Activated gamma-delta T cell treated with Interleukin-2 at 50 U/mL for 16 hours (primary cell): ENCODE measurements at places on chromosomes 2 and 18.

GRCh38 chr2:176202491-176202890 is 14.0 kb downstream of the HOXD1 start:
- DNase-seq: no peak

DNA sequence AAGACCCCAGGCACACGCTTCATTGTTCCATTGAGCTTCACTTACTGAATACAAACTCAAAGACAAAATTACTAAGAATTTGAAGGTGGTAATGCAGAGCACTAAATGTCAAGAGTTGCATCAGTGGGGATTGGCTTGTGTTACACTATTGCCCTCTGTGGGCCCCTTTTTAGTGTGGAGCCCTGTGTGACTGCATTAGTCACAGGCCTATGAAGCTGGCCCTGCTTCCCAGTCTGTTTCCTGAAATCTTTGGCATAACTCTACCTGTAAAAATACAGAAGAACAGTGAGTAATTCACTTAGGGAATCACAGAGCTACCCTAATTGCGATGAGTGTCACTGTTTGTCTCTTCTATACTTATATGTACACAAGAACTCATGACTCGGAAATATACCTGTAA is 40.0 kb upstream of the STPG4 start:
- no peak for DNase-seq

DNA sequence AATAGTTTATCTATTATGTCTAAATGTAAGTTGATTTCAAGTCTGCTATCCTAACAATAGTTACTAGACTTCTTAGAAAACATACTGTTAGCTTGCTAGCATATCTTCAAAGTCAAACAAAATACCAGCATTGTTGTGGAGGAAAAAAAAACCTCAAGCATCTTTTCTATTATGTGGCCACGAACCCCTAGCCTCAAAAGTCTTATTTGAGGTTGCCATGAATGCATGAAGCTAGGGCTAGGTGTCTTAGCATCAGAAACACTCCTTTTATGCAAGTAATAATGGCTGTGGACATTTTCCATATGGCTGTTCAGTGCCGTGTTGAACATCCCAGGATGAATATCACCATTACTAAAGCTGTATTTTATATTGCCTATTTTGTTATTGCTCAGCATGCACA is 86.6 kb upstream of the OTX1 start:
- no peak for DNase-seq

DNA sequence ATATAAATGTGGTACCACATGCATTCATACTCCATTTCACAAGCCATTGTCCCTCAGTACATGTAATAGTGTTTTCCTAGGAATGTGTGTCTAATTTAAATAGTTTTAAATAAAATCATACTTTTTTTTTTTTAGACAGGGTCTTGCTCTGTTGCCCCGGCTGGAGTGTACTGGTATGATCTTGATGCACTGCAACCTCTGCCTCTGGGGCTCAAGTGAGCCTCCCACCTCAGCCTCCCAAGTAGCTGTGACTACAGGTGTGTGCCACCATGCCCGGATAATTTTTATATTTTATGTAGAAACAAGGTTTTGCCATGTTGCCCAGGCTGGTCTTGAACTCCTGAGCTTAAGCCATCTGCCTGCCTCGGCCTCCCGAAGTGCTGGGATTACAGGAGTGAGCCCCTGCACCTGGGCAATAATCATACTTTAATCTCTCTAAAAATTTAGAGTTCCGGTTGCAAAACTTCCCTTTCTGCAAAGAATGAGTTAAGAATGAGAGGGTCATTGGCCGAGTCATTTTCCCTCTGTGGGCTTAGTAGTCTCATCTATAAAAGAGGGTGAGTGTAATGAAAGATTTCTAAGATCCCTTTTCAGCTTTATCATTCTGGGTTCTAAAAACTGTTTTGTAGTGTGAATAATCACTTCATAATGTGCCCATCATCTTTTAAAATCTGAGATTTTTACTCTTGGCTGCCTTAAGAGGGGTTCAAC is 116.0 kb upstream of the PELI1 start:
- DNase-seq: no peak

GRCh38 chr18:23538870-23539269 is 35.6 kb downstream of the RMC1 start:
- no peak for DNase-seq

GRCh38 chr2:26270373-26270772 is 25.6 kb downstream of the HADHB start:
- DNase-seq: no peak

GRCh38 chr2:223020971-223021675 is 30.9 kb upstream of the KCNE4 start:
- DNase-seq: no peak

DNA sequence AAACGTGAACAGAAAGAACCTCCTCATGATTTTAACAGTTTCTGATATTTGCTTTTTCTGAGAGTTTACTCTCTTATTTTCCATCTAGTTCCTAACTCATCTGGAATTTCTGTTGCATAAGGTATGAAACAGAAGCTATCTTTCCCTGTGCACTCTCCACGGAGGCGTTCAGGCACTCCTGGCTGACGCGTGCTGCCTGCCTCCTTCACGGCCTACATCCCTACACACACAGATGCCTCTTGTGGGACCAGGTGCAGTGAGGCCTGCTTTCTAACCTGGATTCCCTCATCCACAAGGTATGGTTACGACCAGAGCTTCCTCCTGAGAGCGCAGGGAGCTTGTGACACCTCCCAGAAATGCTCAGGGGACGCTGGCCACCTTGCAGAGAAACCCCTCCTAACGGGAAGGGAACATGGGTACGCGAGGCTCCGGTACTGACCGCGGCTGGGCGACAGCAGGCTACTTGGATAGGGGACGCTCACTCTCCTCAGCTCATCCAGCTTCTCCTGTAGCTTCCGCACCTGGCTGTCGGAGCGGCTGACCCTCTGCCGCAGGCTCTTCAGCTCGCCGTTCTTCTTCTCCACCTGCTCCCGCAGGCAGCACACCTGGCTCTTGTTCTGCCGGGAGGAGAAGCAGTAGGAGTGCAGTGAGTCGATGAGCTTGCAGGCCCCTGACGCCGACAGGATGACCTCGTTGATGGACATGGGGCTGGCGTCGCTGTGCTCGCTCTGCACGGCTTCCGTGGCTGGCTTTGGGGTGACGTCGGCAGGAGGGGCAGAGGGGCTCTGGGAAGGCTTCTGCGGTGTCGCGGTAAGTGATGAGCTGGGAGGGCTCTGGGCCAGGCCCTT is 4.3 kb downstream of the THAP4 start:
- DNase-seq: no peak

DNA sequence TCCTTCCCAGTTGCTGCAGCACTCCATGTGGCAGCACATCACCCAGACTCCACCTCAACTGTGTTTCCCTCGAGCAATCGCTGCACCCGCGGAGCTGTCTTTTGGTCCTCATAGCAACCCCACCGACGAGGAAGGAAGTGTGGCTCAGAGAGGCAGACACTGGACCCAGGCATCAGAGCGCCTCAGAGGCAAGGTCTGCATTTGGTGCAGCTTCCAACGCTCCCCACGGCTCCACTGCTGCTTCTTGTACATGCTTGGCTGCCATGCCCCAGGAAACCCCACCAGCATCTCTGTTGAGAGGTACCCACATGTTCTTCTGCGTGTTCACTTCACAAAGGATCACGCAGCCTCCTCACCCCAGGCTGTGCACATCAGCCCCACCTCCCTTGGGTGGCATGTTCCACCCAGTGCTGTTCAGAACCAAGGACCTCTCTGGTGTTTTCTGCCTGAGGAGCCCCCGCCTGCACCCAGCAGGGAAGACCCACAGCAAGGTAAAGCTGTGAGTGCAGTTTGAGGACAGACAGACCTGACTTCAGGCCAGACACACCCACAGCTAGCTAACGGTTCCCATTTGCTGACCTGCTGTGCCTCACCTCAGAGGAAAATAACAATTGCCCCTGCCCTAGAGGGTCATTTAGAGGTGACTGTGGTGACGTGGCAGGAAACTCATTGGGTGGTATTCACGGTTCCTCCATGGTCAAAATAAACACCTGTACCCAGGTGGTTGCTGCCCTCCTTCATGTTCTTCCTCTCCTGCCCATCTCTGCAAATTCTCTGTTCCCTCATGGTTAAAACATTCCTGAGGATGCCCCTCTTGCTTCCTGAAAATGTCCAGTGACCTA is 326.3 kb upstream of the MYT1L start:
- no peak for DNase-seq

DNA sequence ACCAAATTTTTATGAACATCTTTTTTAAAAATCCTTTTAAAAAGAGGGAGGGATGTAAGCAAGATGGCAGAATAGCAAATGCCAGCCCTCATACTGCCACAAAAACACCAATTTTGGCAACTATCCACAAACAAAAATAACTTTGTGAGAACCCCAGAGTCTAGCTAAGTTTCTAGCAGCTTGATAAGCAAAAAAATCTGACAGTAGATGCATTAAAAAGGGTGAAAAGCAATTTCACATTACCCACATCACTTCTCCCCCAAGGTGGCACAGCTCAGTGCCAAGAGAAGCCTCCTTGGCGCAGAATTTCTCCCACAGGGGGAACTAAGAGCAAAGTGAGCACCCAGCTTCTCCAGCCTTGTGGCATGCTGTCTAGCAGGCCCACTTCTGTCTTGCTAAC is 74.6 kb downstream of the L3MBTL4 start:
- no peak for DNase-seq

DNA sequence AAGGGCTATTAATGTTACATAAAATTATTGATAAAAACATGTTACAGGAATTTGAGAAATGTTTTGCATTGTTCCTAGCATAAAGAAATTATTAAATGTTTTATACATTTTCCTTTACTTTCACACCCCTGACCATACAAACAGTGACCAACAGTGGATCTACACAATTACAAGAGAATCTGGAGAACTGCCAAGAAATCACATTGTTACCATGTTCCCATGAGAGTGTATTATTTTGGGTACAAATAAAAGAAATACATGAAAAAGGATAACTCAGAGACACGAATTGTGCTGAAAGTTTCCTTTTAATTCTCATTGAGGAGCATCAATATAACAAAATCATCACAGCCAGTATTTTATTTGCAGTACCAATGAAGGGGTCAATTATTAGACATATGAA is 150.1 kb downstream of the WDPCP start:
- no peak for DNase-seq

DNA sequence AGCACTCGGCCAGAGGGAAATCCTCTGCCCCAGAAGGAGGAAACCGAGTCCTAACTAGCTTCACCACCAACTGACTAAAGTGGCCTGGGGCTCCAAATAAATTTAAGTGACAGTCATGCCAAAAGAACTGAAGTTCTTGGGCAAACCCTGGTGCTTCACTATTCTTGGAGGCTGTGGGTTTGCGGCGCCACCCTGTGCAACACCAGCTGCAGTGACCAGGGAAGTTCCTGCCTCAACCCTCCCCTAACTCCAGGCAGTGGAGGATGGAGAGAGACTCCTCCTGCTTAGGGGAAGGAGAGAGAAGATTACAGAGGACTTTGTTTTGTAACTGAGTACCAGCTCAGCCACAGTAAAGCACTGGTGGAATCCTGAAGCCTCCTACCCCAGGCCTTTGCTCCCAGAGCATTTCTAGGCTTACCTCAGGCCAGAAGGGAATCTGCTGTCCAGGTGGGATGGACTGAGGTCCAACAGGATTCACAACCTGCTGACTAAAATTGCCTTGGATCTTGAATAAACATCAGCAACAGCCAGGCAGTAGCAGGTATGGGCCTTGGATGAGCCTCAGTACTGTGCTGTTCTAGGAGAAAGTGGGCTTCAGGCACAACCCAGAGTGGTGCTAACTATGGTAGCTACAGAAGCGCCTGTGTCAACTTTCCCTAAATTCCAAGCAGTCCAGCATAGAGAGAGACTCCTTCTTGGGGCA is 29.4 kb upstream of the BMP10 start:
- no peak for DNase-seq

DNA sequence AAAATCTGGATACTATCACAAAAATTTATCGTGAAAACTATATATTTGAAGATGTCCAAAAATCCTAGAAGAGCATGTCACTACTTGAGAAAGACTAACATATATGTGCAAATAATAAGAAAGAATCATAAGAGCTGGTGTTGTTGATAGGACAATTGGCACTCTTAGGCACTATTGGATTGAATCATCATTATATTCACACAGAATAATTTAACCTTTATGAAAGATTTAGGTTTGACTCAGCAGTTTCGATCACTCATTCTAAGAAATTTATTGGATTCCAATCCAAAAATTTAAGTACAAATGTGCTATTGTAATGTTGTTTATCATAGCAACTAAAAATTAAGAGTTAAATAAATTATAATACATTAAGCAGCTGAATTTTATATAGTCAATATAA is 503.6 kb downstream of the SPAG16 start:
- no peak for DNase-seq

DNA sequence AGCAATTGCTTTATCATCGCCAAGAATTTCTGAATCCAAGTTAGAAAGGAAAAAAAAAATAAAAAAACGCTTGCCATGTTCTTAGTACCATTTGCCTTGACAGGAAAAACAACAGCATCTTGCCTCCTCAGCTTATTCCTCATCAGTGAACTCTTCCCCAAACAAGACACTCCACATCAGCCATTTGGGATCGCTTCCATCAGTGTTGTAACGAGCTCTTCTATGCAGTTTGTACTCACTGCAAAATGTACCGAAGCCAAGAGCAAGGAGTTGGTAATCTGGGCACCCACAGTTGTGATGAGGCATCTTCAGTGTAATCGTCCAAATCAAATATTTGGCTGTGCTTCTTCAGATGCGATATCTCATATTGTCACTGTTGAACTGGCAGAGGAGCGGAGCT is 503.7 kb downstream of the TMEM182 start:
- no peak for DNase-seq

GRCh38 chr2:18792684-18793083 is 203.3 kb upstream of the NT5C1B start:
- DNase-seq: no peak

DNA sequence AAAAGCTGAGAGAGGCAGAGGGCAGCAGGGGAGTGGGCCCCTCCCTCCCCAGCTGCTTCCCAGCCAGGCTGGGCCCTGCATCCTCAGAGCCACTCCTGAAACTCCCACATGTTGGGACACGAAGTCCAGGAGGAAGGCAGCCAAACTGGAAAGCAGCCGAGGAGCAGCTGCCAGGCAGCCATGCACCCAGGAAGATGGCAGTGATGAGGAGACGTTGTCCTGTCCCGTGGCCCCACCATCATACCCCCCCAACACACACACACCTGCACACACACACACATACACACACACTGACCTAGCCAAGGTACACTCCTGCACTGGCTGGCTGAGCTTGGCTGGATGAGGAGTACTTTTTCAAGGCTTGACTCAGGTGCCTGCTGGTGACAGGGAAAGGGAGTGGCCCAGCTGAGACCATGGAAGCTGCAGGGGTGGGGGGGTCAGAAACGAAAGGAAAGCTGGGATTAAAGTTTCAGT is 106.0 kb downstream of the CYP26B1 start:
- no peak for DNase-seq

DNA sequence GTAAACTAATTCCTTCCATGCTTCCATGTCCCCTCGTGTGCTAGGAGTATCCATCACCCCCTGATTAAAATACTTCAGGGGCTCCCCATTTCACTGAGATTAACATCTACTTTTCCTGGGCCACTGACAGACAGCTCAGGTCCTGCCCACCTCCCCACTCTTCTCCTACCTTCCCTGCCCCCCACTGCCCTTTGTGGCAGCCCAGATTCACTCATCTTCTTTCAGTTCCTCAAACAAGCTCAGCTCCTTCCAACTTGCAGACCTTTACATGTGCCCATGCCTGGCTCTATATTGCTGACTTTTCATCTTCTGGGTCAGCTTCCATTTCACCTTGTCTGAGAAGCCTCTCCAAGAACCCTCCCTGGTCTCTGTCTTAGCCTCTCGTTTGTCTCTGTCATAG is 12.0 kb downstream of the RUFY4 start:
- no peak for DNase-seq

GRCh38 chr2:16194096-16194390 is 253.7 kb downstream of the MYCN start:
- DNase-seq: no peak
